ENCODE measurements at places on chromosomes 12 and 14. TPM values are rescaled to one million over a fixed set of nuclear protein-coding genes. Genes with fewer than 3 reads are reported as not detected.
A peak's percentile ranks its signal among the peaks of the same experiment; 100 is the strongest.

GRCh38 chr14:104366931-104367865, 212.4 kb upstream of the C14orf180 start:
- no peaks in the 10 kb centered on the region for H3K27me3 ChIP-seq
- no peaks in the 10 kb centered on the region for H3K36me3 ChIP-seq
- no peak overlapping the region for H3K4me3 ChIP-seq
- no peak overlapping the region for H3K27ac ChIP-seq
- no peak for DNase-seq
- H3K4me1 ChIP-seq = no peaks in the 10 kb centered on the region

DNA sequence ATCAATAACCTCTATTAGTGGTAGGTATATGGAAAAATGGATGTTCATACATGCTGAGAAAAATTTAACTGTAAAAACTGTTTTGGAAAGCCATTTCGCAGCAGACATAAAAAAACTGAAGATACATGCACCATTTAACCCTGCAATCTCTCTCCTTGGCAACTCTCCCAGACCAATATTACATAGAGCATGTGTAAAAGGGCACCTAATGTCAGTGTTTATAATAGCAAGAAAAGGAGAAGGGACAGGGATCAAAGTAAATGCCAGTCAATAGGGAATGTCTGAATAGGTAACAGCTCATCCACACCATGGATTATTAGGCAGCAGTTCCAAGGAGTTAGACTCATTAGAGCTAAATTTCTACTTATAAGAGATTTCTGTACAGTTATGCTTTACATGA, 77.2 kb downstream of the BTG1 start:
- H3K4me3 ChIP-seq = no peak overlapping the region
- no peaks in the 10 kb centered on the region for H3K27me3 ChIP-seq
- H3K27ac ChIP-seq = no peak overlapping the region
- no peak for DNase-seq
- H3K4me1 ChIP-seq = peaks cover 3% of the 10 kb centered on the region

GRCh38 chr12:27161458-27162228, 79.3 kb upstream of the C12orf71 start:
- no peaks in the 10 kb centered on the region for H3K27me3 ChIP-seq
- peaks cover 22% of the 10 kb centered on the region for H3K4me1 ChIP-seq
- H3K27ac ChIP-seq = no peak overlapping the region
- no peak overlapping the region for H3K4me3 ChIP-seq
- no peak for DNase-seq
- no peaks in the 10 kb centered on the region for H3K36me3 ChIP-seq

The NRXN3 gene
- total RNA-seq = 5.9 TPM

GRCh38 chr12:119594399-119594730, 791 bp downstream of the TMEM233 start:
- peak overlapping the region; percentile 44 for H3K4me3 ChIP-seq
- peaks cover 100% of the 10 kb centered on the region for H3K27me3 ChIP-seq
- H3K4me1 ChIP-seq = peaks cover 11% of the 10 kb centered on the region

GRCh38 chr12:63103494-63104131, 47.4 kb downstream of the AVPR1A start:
- H3K36me3 ChIP-seq = no peaks in the 10 kb centered on the region
- DNase-seq = peak; percentile 43
- no peaks in the 10 kb centered on the region for H3K27me3 ChIP-seq
- H3K4me3 ChIP-seq = no peak overlapping the region

The CLEC1A gene
- not detected for total RNA-seq

The RPGRIP1 gene
- total RNA-seq = 3.4 TPM

The PTPN6 gene
- total RNA-seq = 4.4 TPM

The RFX4 gene
- total RNA-seq = 3.4 TPM

- peaks cover 14% of the 10 kb centered on the region for H3K4me1 ChIP-seq
- peaks cover 50% of the 10 kb centered on the region for H3K27me3 ChIP-seq
- no peak within 1 kb of the TSS for H3K27ac ChIP-seq
Measured at GRCh38 chr12:96193725-96194575, at the start of gene ELK3. ELK3 (plus strand) TSS chr12:96194375.

- H3K27ac ChIP-seq = no peak overlapping the region
- H3K4me3 ChIP-seq = no peak overlapping the region
- H3K4me1 ChIP-seq = no peaks in the 10 kb centered on the region
Measured at GRCh38 chr12:95882080-95882479, 23.3 kb downstream of the SNRPF start.

The DCD gene
- not detected for total RNA-seq

- H3K27me3 ChIP-seq = peaks cover 52% of the 10 kb centered on the region
- peaks cover 13% of the 10 kb centered on the region for H3K4me1 ChIP-seq
- H3K36me3 ChIP-seq = no peaks in the 10 kb centered on the region
- no peak overlapping the region for H3K27ac ChIP-seq
Measured at GRCh38 chr14:104929268-104930230, 4.9 kb downstream of the PLD4 start.

GRCh38 chr14:54211551-54212308, 185.1 kb upstream of the CDKN3 start:
- no peak overlapping the region for H3K4me3 ChIP-seq
- H3K27me3 ChIP-seq = no peaks in the 10 kb centered on the region
- H3K27ac ChIP-seq = no peak overlapping the region
- H3K36me3 ChIP-seq = no peaks in the 10 kb centered on the region

GRCh38 chr12:128823216-128823915, 392 bp downstream of the SLC15A4 start:
- H3K4me1 ChIP-seq = peaks cover 42% of the 10 kb centered on the region
- no peaks in the 10 kb centered on the region for H3K27me3 ChIP-seq
- peak overlapping the region; percentile 86 for H3K4me3 ChIP-seq
- H3K27ac ChIP-seq = no peak overlapping the region
- H3K36me3 ChIP-seq = no peaks in the 10 kb centered on the region
- DNase-seq = no peak

The GALNT16 gene
- 7.0 TPM for total RNA-seq

DNA sequence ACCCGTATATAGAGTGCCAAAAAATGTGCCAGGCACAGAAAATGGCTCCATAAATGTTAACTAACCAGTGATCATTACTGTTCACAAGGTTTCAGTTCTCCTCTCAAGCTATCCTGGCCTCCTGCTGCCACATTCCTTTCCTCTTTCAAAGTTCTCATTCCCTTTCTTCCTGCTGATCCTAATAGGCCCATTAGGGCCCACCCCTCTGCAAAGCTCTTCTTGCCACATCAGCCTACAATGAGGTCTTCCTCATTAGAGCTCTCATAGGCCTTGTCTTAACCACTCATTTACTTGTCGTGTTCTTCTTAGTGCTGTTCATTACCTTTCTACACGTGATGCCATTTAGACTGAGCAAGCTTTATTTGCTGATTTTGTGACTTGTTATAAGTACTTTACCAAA, 40.5 kb downstream of the RPS29 start:
- H3K27me3 ChIP-seq = no peaks in the 10 kb centered on the region
- H3K27ac ChIP-seq = no peak overlapping the region
- peak; percentile 34 for DNase-seq
- no peak overlapping the region for H3K4me3 ChIP-seq
